GM04503 (cell line): ENCODE measurements at places on chromosomes 5 and 9.
A peak's percentile ranks its signal among the peaks of the same experiment; 100 is the strongest.

DNA sequence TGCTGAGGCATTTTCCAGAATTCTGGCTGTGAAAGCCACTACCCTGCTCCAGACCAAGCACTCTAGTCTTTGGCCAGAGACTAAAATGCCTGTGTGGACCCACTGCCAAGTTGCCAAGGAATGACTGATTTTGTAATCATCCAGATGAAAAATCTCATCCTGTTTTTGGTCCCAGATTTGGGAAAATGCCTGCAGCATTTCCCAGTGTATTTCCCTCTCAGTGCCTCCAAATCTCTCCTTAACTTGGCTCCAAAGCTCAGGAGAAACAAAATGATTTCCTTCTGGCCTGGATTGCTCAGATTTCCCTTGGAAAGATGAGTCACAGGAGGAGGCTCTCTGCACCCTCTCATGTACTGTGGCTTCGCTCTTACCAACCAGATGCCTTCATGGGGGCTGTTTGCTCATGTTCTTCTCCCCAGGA is 335.2 kb upstream of the TARS1 start:
- DNase-seq, result peak; percentile 76

DNA sequence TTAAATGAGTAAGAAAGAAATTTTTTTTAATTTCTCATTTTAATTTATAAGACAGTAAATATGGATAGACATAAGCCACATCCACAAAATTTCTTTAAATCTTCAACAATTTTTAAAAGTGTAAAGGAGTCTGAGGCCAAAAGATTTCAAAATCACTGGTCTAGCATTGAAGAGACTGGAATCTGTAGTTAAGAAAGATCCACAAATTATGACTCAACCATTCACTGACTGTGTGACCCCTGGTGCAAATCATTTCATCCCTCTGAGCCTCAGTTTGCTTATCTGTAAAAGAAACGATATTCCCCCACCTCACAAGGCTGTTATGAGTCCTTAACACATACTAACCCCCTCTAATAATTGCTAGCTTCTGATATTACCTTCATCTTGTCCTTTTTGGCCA is 98.5 kb downstream of the EBF1 start:
- no peak for DNase-seq

- peak; percentile 55 for DNase-seq
Observed at GRCh38 chr5:132363431-132364112, 5.9 kb upstream of the SLC22A5 start.

GRCh38 chr9:77848897-77849296 is 182.7 kb downstream of the GNAQ start:
- peak; percentile 77 for DNase-seq

- no peak for DNase-seq
Observed at GRCh38 chr5:172549696-172550095, 91.4 kb upstream of the NEURL1B start.

- DNase-seq, result no peak
Observed at GRCh38 chr5:74430631-74431289, 209.8 kb downstream of the ENC1 start.

DNA sequence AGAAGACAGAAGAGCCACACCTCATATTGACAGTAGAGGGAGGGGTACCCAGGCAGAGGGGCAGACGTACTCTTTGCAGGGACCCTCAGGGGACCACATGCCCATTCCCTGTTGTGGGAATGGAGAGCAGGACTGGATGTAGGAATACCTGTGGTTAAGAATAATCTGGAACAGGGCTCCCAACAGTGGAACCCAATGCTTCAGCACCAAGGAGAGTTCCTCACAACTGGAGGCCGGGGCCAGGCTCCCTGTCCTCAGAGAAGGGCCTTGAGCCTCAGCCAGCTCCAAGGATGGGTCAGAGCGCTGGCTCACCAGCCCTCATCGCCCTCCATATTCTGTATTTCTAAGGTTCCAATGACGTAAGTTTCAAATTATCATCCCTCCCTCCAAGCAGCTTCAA is 7.4 kb upstream of the SHC3 start:
- DNase-seq, result no peak

DNA sequence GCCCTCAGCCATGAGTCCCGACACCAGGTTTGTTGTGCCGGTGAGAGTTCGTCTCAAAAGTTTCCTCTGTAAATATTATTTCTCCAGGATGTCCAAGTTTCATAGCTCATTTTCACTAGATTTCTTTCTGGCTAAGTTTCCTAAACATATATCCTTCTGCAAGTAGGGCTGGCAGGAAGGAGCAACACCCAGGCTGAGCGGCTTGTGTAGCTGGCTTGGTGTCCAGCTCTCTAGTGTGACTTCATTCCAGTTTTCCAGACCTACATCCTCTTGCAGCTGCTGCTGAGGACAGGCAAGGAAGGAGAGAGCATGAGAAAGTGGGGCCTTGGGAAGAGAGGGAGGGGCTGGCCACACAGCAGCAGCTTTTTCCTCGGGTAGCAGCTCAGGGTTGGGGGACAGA is 80.3 kb downstream of the FGF1 start:
- DNase-seq, result no peak

DNA sequence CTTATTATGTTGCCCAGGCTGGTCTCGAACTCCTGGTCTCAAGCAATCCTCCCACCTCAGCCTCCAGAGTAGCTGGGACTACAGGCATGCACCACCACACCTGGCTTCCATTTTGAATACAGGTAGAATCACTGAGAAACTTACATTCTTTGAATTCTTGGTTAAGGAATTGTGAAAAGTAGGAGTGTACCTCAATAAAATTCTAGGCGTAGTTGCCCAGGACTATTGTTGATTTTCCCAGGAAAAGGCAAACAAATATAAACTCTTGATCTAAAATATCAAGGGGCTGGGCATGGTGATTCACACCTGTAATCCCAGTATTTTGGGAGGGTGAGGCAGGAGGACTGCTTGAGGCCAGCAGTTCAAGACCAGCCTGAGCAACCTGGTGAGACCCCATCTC is 16.8 kb upstream of the DMXL1 start:
- no peak for DNase-seq

GRCh38 chr9:68777070-68777763 is 72.2 kb downstream of the PIP5K1B start:
- DNase-seq, result no peak

GRCh38 chr5:57842364-57843058 is 359.9 kb upstream of the ACTBL2 start:
- no peak for DNase-seq
